Activated CD4-positive, alpha-beta T cell treated with anti-CD3 and anti-CD28 coated beads, Interleukin-2, amount 10 ng/mL, durations not matched to agents 24 days and 14 days (primary cell): ENCODE measurements at places on chromosomes 6 and 20. TPM values are rescaled to one million over a fixed set of nuclear protein-coding genes. Genes with fewer than 3 reads are reported as not detected.
A peak's percentile ranks its signal among the peaks of the same experiment; 100 is the strongest.

Gene PRDM13
- 0.05 TPM in 1 of 2 replicates, not detected in the other for total RNA-seq

Gene NHSL1
- 0.26 and 0.63 TPM in 2 replicates for total RNA-seq

- H3K27me3 ChIP-seq, result peaks cover 58% of the 10 kb centered on the region
- no peak overlapping the region for H3K4me3 ChIP-seq
- peaks cover 4% of the 10 kb centered on the region for H3K4me1 ChIP-seq
- no peak for DNase-seq
Observed at GRCh38 chr20:23047001-23047737, 2.3 kb downstream of the THBD start.

- DNase-seq, result peak; percentile 57
- no peak overlapping the region for H3K4me3 ChIP-seq
- H3K27ac ChIP-seq, result no peak overlapping the region
- no peaks in the 10 kb centered on the region for H3K27me3 ChIP-seq
- no peaks in the 10 kb centered on the region for H3K36me3 ChIP-seq
- peaks cover 5% of the 10 kb centered on the region for H3K4me1 ChIP-seq
Observed at GRCh38 chr6:162733489-162733888, 5.7 kb downstream of the PACRG start.

- H3K4me1 ChIP-seq, result peaks cover 26% of the 10 kb centered on the region
- H3K4me3 ChIP-seq, result peak overlapping the region; percentile 48
- H3K27me3 ChIP-seq, result peaks cover 39% of the 10 kb centered on the region
- no peak for DNase-seq
- no peaks in the 10 kb centered on the region for H3K36me3 ChIP-seq
Observed at GRCh38 chr6:16236631-16237199, 1.7 kb upstream of the GMPR start.

GRCh38 chr6:62286470-62286843, 432 bp upstream of the KHDRBS2 start:
- H3K4me1 ChIP-seq, result peaks cover 4% of the 10 kb centered on the region
- H3K36me3 ChIP-seq, result no peaks in the 10 kb centered on the region
- peaks cover 14% of the 10 kb centered on the region for H3K27me3 ChIP-seq
- peak overlapping the region; percentile 70 for H3K4me3 ChIP-seq
